Thoracic aorta (tissue), 2 donors: ENCODE measurements at places on chromosomes 12 and 14. TPM values are rescaled to one million over a fixed set of nuclear protein-coding genes. Genes with fewer than 3 reads are reported as not detected.

GRCh38 chr12:127640181-127640886 is 626.6 kb upstream of the TMEM132C start:
- peak; percentile 44 for DNase-seq

- DNase-seq: no peak
Observed at GRCh38 chr12:52212701-52213563, 20.1 kb upstream of the KRT7 start.

DNA sequence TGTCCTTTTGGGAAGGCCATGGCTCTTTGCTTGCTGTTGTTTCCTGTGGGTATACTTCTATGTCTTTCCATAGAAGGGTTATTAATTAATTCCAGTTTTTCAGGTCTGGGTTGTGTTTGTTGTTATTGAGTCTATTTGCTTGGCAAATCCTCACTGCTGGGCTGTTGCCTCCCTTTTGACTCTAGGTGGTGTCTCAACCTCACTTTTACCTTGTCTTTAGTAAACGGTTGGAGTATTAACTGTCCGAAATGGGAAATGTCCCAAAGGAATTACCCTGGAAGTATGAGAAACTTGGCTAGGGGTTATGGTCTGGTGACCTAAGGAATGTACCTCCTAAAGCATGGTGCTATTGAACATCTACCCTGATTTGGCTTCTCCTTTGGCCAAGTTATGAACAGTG is 16.7 kb downstream of the PRH1 start:
- DNase-seq: no peak

DNA sequence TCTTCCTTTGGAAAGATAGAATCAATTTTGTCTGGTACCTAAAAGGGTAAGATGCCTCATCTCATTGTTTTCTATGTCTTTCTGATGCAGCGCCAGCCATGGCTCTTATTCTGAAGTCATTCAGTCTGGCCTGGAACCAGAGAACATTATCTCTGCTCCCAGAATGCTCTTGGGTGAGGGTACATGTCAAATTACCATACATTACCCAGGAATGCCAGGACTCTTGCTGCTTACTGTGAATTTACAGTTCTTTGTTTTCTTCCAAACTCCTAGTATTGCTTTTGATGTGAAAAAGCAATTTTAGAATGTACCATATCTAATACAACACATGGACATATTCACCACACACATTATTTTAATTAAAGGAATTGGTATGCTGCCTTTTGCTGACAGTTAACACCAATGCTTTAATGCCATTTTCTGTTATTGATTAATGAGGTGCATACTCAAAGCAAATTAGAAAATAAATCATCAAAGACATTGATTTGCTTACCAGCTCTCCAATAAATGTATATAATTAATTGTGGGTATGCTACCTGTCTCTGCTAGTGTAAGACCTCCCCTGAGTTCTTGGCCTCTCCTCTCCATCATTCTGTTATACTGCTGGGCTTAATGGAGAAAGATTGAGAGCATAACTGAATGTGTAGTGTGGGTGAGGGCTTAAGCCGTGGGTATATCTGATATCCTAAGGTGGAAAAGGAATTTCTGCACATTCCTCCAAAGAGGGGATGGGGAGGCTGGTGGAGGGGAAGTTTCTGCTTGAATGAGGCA is 337.7 kb downstream of the C12orf75 start:
- DNase-seq: no peak

- no peak for DNase-seq
Observed at GRCh38 chr14:103086771-103087342, 2.8 kb downstream of the LBHD2 start.

- no peak for DNase-seq
Observed at GRCh38 chr14:52073251-52073650, 4.4 kb upstream of the NID2 start.

GRCh38 chr12:78037707-78038106 is 207.0 kb downstream of the NAV3 start:
- no peak for DNase-seq

The TMEM52B gene
- not detected for total RNA-seq

The PLBD1 gene
- 12.8 TPM for total RNA-seq

The GRIP1 gene
- total RNA-seq: not detected

The ERBB3 gene
- 1.1 TPM for total RNA-seq
